ENCODE measurements at places on chromosomes 7 and 10. TPM values are rescaled to one million over a fixed set of nuclear protein-coding genes. Genes with fewer than 3 reads are reported as not detected.
A peak's percentile ranks its signal among the peaks of the same experiment; 100 is the strongest.

The EGR2 gene
- 1.6 TPM for total RNA-seq

The ZNF488 gene
- 0.09 TPM for total RNA-seq

The CXCL12 gene
- total RNA-seq = 99.5 TPM

The ARHGAP22 gene
- total RNA-seq = 6.6 TPM

The PYROXD2 gene
- total RNA-seq = 14.1 TPM

The FAM107B gene
- 105 TPM for total RNA-seq

The IFIT1 gene
- total RNA-seq = 16.9 TPM

- DNase-seq = peak; percentile 10
Measured at GRCh38 chr10:127911218-127911866, 4.4 kb downstream of the PTPRE start.

DNA sequence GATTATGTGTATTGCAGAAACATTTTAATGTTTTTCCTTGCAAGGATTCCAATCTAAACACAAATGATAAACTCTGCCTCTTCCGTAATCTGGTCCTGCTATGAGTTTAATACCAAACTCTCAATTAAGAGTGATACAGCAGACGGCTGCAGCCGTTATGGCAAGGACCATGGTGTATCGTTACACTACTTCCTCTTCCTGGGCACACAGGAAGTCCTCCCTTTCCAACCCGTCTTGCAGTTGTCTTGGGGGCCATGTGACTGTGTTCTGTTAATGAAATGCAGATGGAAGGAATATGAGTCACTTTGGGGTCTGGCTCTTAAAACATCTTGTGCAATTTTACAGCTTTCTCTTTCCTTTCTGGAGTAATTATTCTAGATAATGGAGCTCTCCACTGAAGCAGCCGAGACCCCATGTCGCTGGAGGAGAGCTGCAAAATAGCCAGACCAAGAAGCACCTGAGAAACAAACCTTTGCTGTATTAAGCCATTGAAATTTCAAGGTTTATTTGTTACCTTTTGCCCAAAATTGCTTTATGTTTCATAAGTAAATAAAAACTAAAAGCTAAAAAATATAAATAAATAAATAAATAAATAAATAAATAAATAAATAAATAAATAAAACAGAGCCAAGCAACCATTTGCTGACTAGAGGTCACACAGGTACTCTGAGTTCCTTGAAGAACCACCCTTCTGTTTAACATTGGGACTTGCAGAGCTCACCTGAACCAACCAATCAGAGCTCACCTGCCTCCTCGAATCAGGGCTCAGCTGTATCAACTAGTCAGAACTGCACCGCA, 74.7 kb downstream of the FRMPD2 start:
- DNase-seq = no peak

DNA sequence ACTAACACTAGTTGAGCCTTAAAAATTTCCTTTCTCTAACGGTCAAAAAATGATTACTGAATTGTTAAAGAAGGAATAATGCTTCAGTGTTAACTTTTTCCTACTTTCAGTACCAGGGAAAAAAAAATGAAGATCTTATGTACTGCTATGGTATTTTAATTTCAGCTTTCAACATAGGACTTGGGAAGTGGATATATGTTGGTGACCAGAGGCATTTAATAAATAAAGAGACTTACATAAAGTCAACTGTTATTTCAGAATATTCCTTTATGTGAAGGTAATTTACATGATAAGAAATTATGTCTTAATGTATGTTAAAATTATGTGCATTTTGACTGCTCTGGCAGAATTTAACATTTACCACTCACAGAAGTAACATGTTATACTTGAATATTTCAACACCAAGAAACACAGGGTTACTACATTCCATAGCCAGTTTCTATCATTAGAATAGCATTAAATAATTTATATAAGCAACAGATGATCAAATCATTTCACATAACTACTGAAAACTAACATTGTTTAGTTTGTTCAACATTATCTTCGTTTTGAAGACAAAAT, 250.3 kb upstream of the MDFIC start:
- DNase-seq = no peak

DNA sequence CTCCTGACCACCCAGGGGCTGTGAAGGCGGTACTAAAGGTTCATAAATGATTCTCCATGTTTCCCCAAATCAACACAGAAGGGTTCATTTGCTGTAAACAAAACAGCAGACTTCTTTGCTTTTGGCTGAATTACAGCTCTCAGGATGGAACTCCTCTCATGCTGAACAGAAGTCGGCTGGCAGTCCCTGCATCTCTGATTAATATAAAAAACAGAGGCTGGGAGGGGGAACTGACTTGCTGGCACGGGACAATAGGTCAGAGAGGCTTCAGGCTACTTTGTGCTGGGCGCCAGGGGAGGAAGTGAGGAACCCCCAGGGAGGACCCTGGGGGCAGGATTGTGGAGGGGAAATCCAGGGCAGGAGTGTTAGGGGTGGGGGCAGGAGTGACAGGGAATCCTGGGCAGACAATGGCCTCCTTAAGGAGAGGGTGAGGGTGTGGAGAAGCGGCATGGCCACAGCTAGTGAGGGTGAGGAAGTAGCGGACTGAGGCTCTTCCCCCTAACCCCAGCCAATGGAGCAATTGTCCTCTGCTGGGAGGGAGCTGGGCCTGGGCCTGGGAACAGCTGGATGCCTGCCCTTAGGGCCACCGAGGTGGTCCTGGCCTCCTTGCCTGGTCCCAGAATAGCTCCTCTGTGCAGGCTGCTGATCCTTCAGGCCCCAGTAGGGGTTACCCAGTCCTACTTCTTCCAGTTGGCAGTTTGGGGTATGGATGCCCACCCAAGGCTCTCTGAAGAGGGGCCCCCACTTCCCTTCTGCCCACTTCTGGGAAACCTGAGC, 9.2 kb upstream of the SFRP5 start:
- DNase-seq = peak; percentile 66

- no peak for DNase-seq
Measured at GRCh38 chr7:112266595-112267270, 60.2 kb downstream of the ZNF277 start.

- DNase-seq = no peak
Measured at GRCh38 chr10:51014680-51015389, 59.5 kb upstream of the PRKG1 start.

GRCh38 chr10:21749788-21750187, 215.8 kb downstream of the MLLT10 start:
- no peak for DNase-seq

- no peak for DNase-seq
Measured at GRCh38 chr7:44727158-44727936, 21.3 kb upstream of the ZMIZ2 start.

- DNase-seq = no peak
Measured at GRCh38 chr10:24363070-24363469, 154.1 kb downstream of the KIAA1217 start.

DNA sequence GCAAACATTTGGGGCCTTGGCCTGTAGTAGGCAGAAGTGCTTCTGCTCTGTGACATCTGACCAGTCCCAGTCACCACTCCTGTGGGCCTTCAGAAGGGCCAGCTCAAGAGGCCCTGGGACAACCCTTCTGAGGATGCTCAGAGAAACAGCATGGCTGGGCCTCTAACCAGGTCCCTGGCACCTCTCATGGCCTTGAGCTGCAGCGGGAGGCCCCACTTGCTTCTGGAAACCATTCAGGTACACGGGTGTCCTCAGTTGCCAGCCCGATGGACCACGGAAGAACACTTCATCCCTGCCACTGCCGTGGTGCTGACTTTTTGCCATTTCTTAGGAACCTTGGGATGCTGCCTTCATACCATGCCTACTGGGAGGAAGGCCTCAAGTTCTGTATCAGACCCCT, 57.6 kb downstream of the HSPA12A start:
- DNase-seq = no peak

- DNase-seq = no peak
Measured at GRCh38 chr10:76009531-76009930, 578.1 kb downstream of the LRMDA start.

- no peak for DNase-seq
Measured at GRCh38 chr7:46428295-46428694, 507.2 kb upstream of the IGFBP3 start.

GRCh38 chr10:128418819-128419218, 292.6 kb upstream of the MKI67 start:
- DNase-seq = no peak

DNA sequence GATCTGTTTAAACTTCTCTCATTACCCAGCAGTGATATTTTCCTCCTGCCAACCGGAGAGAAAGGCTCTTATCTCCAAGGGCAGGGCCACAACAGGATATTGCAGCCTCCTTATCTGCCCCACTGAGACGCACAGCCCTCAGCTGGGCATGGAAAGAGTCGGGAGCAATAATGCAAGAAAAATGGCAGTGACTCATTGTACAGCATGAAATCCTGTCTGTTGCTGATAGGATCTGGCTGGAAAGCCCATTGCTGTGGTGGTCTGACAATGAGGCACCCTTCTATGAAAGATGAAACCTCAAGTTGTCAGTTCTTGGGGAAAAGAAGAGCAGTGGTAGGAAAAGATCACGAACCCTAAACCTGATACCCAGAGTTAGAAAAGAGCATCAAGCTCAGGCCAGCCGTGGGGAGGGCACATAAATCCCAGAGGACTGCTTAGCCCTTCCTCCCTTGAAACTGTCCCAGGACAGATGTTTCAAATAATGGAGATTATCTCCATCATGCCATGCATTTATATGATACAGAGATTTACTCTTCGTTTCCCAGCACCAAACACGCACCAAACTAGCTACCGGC, 47.0 kb upstream of the FIGNL1 start:
- no peak for DNase-seq

DNA sequence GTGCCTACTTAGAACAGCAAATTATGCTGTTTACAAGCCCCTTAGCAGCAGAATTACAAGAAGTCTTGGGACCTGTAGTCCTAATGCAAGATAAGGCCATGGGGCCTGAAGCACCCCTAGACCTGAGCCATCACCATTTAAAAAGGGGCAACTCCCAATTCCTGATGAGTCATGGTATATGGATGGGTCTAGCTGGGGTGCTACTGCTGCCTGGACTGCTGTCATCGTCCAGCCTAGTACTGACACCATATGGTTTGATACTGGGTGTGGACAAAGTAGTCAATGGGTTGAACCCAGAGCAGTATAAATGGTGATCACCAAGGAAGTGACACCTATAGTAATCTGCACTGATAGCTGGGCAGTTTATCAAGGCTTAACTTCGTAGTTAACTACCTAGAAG, 450.0 kb downstream of the IPMK start:
- no peak for DNase-seq

All from kidney (tissue), 22 donors.